Kasumi-1 (cell line): ENCODE measurements at places on chromosomes 2 and 18.

- no peak for DNase-seq
Observed at GRCh38 chr2:179336782-179337534, 72.3 kb upstream of the SESTD1 start.

DNA sequence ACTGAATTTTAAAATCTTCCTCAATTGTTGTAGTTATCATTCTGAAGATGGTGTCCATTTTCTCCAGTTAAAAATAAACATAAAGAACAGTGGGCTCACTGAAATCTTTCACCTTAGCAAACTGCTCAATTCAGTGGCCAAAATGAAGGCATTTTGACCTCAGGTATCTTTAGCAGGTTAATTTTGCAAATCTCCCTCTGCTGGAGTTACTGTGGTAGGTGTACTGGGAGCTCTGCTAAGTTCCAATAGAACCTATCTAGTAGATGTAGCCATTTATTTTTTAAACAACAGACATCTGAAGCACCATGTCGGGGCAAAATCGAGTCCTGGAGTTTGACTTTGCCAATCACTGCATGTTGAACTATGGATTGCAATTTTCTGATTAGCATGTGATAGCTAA lies 177.1 kb downstream of the IRS1 start:
- no peak for DNase-seq

- no peak for DNase-seq
Observed at GRCh38 chr2:62550461-62550860, 44.5 kb upstream of the TMEM17 start.

DNA sequence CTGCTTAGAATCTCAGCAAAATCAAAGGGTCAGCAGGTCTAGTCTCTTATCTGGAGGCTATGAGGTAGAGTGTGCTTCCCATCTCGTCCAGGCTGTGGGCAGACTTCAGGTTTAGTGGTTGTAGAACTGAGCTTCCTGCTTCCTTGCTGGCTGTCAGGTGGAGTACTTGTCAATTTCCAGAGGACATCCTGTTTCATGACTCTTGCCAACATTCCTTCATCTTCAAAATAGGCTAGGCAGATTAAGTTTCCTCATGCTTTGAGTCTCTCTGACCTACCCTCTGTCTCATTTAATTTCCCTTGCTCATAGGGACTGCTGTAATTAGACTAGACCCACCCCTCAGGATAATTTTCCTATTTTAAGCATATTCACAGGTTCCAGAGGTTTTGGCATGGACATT lies 562.6 kb downstream of the SPAG16 start:
- no peak for DNase-seq

DNA sequence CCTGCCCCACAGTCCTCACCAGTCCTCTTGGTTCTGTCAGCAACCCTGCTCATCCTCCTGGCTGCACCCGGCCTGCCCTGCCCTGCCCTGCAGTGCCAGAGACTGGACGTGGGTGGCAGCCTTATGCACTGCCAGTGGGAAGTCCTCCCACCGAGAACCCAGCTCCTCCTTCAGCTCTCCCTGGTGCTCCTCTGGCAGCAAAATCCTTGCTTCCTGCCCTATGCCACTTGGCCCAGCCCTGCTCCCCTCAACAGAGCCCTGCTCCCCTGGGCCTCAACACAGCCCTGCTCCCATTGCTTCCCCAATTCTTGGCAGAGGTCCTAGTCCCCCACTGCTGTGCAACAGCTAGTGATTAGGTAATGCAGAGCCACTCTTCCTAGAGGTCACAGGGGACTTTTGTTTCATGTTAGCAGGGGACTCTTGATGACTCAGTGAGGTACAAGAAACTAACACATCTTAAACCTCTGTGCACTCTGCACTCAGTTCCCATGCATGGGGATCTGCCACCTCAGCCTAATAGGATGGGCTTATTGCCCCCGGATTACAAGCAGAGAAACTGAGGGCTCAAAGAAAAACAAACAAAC lies 58.0 kb upstream of the EDAR start:
- peak; percentile 68 for DNase-seq

DNA sequence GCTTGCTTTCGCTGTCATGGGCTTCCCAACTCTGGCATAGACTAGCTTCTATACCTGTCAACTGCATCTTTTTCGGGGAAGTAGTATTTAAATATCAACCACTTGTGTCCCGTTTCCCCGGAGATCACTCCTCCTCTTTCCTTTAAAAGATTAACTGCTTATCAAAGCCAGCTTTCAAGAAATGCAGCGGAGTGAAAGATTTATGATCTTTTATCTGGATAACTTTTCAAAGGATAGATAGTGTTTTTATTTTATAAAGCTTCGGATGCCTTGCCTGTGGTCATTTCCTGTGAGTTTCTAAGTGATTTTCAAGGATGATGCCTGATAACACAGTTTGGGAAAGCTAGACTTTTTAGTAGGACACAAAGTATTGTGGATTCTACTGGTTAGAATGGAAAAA lies 2.9 kb upstream of the IGFBP5 start:
- no peak for DNase-seq

GRCh38 chr2:217228732-217229131 lies 368.9 kb upstream of the TNP1 start:
- no peak for DNase-seq

DNA sequence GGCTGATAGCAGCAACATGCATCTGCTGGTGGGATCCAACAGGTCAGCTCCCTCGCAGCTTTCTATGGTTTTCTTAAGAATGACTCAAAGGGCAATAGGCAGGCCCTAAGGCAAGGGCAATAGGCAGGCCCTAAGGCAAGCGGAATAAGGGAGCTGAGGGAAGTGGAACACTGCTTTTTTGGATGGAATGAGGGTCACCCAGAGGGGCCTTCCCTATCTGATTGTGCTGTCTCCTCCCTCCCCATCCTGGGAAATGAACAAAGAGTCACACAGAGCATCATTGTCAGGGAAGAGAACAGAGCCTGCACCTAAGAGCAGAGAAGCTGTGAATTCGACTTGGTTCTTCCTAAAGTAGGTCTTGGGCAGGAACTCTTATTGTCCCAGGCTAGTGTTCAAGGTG lies 43.3 kb upstream of the PTPRM start:
- no peak for DNase-seq

DNA sequence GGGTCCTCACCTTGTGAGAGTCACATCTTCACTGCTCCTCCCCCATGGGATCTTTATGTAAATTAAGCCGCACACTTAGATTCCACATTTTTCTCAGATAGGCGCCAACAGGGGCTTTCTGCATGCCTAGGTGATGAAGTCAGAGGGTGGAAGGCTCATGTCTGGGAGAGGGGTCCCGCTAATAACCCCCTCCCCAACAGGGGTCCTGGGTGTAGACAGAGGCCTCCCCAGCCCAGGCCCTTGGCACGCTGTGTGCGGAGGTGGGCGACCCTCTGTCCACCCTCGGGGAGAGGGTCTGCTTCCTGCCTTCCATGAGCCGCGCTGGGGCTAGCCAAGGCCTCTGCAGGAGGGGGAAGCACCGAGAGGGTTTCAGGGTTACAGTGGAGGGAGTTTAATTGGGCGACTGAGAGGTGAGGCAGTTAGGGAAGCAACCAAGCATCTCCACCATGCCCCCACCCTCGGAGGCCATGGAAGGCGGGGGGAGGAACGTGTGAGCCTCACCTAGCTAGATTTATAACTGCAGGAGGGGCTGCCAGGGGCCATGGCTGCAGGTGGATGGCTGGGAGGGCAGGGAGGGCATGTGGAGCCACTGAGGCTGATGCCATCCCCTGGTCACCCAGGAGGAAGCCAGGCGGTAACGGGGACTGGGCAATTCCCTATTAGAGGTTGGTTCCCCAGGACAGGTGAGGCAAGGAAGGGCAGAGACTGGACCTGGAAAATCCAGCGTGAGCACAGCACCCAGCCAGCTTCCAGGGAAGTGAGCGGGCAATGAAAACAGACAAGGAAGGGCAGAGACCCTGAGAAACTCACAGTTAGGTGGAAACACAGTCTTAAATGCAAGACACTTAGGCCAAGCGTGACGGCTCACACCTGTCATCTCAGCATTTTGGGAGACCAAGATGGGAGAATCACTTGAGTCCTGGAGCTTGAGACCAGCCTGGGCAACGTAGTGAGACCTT lies 7.7 kb upstream of the PXDN start:
- DNase-seq: no peak

DNA sequence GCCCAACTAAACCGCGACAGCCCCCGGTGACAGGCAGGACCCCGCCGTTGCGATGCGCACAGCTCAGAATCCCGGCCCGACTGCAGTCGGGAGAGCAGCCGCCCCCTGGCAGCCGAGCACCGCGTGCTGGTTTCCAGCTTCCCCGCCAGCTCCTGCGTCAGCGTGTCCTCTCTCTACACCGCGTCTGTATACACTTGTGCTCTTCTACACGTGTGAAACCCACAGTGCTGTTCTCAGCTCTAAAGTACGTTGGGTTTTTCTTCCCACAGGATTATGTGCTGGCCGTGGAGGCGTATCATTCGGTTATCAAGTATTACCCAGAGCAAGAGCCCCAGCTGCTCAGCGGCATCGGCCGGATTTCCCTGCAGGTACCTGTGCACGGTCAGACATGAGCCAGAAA lies 54.0 kb downstream of the ADI1 start:
- no peak for DNase-seq

DNA sequence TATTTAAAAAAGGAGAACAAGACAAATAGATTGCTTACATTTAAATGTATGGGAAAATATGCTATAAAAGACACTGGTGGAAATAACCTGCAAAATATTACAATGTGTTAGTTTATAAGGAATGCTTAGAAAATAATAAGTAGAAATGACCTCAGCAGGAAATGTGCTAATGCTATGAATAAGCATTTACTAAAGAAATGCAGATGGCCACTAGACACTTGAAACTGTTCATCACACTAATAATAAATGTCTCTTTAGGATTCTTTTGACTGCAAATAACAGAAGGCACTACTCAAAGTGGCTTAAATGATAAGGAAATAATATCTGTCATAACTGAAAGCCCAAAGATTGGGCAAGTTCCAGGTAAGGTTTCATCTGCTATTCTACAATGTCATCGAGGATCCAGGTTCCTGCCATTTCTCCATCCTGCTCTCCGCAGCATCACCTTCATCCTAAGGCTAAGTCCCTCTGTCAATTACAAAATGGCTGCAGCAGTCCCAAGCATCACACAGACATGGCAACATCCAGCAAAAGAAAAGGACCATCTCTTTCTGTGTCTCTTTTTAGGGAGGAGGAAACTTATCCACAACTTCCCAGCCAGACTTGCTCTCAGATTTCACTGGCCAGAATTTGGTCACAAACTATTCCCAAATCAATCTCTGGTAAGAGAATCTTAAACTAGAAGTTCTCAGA lies 21.9 kb downstream of the METTL8 start:
- DNase-seq: no peak

GRCh38 chr2:121345887-121346286 lies 60.9 kb upstream of the TFCP2L1 start:
- DNase-seq: no peak

DNA sequence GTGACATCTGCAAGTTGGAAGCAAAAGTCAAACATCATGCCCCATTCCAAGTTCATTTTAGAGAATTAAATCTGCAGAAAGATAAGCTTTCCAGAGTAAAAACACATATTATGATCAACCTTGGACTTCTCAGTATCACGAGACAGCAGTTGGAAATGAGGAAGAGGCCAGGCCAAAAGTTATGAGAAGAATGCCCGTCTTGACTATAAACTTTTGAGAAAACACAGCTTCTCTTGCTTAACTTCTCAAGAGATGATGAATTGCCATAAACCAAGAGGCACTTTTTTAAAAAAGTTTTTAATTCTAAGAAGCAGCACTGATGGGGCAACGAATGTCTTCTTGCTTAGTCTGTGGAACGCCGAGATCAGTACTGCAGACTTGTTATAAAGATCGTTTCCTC lies 52.6 kb upstream of the NFU1 start:
- no peak for DNase-seq

GRCh38 chr2:164910101-164910899 lies 45.0 kb downstream of the SLC38A11 start:
- peak; percentile 83 for DNase-seq

DNA sequence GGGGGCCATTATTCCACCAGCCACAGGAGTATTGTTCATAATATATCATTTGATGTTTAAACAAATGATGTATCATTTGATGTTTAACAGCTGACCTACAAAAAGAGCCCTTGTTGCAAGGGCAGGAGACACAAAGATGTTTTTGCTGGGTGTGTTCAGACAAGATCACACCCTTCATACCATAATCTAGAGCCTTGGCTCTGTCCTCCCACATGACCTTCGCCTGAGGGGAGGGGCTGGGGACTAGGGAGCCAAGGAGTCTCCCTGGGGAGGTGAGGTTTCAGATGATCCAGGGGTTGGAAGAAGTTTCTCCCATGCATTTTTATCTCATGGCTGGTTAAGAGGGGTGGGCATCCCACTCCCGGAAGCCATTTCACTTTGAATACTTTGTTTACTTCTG lies 33.5 kb downstream of the CDC42EP3 start:
- DNase-seq: no peak

DNA sequence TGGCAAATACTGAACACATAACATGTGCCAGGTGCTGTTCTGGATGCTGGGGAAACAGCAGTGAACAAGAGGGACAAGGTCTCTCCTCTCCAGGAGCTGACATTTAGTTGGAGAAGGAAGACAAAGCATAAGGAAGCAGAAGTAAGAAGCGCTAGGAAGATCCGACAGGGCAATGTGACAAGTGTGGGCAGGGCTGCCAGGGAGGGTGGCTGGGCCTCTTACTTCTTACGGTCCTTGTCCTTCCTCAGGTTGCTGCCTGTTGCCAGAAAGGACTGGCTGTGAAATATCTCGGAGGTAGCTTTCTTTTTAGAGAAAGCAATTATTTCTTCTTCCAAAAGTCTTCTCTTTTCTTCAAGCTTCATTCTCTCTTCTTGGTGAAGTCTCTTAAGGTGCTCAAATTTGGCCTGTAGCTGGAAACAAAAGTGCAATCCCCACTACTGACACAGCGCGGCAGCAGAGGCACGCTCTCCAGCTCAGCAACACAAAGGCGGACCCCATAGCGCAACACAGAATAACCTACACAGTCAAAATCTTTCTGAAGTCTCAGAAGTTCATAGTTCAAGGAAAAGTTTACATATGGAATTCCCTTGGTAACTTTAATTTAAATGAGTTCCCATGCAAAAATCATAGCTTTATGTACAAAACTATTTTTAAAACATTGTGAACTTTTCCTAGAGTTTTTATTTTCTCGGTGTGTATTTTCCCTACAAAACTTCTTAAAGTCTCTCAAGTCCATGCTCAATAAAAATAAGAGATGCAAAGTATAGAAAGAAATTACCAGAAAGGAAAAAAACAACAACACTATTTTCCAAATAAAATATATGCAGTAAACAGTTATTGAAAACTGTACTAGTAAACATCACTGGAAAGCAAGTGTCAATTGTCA lies 67.7 kb downstream of the SEPTIN10 start:
- DNase-seq: peak; percentile 84

DNA sequence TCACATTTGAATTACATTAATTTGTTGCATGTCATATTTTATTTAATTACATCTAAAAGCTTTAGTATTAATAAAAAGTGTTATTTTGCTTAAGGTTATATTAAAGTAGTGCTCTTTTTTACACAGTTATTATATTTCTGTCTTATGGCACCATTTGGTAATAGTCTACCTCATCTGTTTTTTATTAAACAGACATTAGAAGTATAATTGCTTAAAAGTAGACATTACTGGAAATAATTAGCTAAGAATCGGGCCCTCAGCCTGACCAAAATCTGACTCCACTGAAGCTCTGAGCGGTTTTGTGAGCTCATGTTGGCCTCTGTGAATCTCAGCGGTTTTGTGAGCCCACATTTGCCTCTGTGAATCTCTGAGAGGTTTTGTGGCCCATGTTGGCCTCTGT lies 102.5 kb upstream of the SNTG2 start:
- DNase-seq: no peak
